ENCODE measurements at places on chromosomes 2 and 18. TPM values are rescaled to one million over a fixed set of nuclear protein-coding genes. Genes with fewer than 3 reads are reported as not detected.

DNA sequence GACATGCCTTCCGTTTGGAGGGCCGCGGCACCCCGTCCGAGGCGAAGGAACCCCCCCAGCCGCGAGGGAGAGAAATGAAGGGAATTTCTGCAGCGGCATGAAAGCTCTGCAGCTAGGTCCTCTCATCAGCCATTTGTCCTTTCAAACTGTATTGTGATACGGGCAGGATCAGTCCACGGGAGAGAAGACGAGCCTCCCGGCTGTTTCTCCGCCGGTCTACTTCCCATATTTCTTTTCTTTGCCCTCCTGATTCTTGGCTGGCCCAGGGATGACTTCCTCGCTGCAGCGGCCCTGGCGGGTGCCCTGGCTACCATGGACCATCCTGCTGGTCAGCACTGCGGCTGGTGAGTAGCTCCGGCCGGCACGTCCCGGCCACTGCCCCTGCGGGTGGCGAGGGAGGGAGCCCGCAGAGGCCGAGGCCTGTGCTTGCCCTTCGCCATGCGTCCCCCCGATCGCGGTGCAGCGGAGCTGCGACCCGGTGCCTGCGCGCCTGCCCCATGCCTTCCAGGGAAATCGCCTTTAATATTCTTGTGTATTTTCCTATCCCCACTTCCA, 1.2 kb downstream of the BMPR2 start:
- no peak for DNase-seq
- peak overlapping the region; percentile 91 for H3K27ac ChIP-seq
- peaks cover 7% of the 10 kb centered on the region for H3K36me3 ChIP-seq
- H3K4me1 ChIP-seq = peaks cover 34% of the 10 kb centered on the region
- peaks cover 10% of the 10 kb centered on the region for H3K27me3 ChIP-seq

DNA sequence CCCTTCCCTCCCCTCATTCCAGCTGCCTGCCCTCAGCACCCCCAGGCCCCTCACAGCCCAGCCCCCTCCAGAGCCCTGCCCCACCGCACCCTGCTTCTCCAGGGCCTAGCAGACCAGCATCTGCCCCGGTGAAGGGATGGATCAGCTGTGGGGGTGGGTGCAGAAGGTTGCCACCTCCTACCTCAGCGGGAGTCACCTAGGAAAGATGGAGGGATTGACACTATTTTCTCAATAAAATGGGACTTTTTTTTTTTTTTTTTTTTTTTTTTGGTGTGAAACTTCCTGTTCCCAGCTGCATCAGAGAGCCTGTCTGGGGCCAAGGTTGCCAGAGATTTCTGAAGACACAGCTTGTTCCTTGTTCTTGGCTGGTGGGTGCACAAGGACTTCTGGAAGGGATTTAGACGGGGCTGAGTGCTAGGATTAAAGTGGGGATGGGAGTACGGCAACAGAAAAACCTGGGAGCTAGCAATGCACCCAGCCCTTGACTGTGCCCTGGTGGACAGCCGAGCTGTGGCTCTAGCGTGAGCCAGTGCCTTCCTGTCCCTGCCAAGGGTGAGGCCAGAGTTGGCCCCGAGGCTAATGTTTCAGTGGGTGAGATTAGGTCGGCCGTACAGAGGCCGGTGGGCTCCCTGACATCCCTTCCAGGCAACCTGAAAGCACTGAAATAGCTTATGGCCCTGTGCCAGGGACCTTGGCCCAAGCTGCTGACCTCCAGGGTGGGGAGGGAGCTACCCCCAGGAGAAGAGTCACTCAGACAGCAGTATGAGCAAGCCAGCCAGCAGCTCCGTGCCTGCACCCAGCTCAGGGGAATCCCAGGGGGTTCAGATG, 4.6 kb downstream of the B3GNT7 start:
- no peak overlapping the region for H3K27ac ChIP-seq
- H3K4me1 ChIP-seq = peaks cover 2% of the 10 kb centered on the region
- peaks cover 14% of the 10 kb centered on the region for H3K27me3 ChIP-seq
- no peak for DNase-seq

DNA sequence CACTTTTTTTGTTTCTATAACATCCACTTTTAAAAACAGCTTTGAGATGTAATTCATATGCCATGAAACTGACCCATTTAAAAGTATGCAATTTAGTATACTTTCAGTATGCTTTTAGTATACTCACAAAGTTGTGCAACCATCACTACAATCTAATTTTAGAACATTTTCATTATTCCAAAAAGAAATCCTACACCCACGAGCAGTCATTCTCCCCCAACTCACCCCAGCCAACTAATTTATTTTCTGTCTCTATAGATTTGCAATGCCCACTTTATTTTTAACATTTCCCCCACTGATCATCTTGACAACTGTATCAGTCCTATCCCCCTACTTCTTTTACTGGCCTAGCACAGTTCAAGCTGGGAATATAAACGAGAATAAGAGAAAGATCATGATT, 39.1 kb downstream of the FAM98A start:
- H3K4me3 ChIP-seq = no peak overlapping the region
- DNase-seq = no peak
- peaks cover 9% of the 10 kb centered on the region for H3K36me3 ChIP-seq
- H3K27me3 ChIP-seq = no peaks in the 10 kb centered on the region
- no peak overlapping the region for H3K27ac ChIP-seq
- peaks cover 4% of the 10 kb centered on the region for H3K4me1 ChIP-seq

DNA sequence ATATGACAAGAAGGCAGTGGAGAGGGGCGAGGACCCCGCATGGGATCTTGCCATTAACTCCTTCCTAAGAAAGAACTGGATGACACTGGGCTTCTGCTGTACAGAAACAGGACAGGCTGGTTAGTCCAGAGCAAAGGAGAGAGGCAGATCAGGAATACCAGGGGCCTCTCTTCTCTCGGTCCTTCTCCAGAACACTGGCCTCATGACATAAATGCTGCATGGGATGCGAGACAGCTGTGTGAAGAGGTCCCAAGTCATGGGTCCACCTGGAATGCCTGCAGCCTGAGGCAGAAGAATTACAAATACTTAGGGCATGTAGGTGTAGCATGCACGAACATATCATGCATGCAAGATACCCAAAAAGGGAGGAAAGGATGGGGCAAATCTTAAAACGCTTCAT, 9.1 kb downstream of the MBOAT2 start:
- peaks cover under 1% of the 10 kb centered on the region for H3K4me1 ChIP-seq
- H3K4me3 ChIP-seq = no peak overlapping the region
- no peak for DNase-seq
- H3K36me3 ChIP-seq = no peaks in the 10 kb centered on the region
- no peak overlapping the region for H3K27ac ChIP-seq

- peaks cover 5% of the 10 kb centered on the region for H3K4me1 ChIP-seq
- no peak for DNase-seq
- no peak overlapping the region for H3K27ac ChIP-seq
- peaks cover 13% of the 10 kb centered on the region for H3K27me3 ChIP-seq
- no peak overlapping the region for H3K4me3 ChIP-seq
Observed at GRCh38 chr2:12762976-12763375, 46.2 kb downstream of the TRIB2 start.

DNA sequence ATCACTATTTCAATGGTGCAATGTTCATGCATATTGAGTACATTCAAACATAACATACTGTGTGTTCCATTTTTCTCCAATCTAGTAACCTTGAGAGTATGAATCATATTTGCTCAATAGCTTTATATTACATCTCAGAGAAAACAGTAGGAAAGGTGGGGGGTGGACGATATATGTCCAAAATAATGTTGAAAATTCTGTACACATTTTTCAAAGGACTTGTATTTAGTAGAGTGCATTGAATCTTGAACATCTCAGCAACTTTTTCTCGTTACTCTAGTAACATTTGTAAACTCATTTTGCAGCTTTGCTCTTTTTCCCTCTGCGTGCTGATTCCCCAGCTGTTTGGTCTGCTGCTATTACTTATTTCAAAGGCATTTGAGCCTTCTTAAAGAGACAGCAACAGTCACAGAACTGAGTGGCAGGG, 1487.0 kb downstream of the LRP1B start:
- H3K27me3 ChIP-seq = no peaks in the 10 kb centered on the region
- H3K4me1 ChIP-seq = no peaks in the 10 kb centered on the region
- H3K4me3 ChIP-seq = no peak overlapping the region
- DNase-seq = no peak
- H3K36me3 ChIP-seq = no peaks in the 10 kb centered on the region
- H3K27ac ChIP-seq = no peak overlapping the region

GRCh38 chr2:67571785-67572718, 174.9 kb downstream of the ETAA1 start:
- H3K4me3 ChIP-seq = no peak overlapping the region
- no peaks in the 10 kb centered on the region for H3K36me3 ChIP-seq
- H3K27me3 ChIP-seq = no peaks in the 10 kb centered on the region
- H3K4me1 ChIP-seq = no peaks in the 10 kb centered on the region
- DNase-seq = no peak

GRCh38 chr2:238502088-238502810, 75.5 kb downstream of the ASB1 start:
- H3K36me3 ChIP-seq = no peaks in the 10 kb centered on the region
- no peak overlapping the region for H3K27ac ChIP-seq
- no peaks in the 10 kb centered on the region for H3K4me1 ChIP-seq
- no peaks in the 10 kb centered on the region for H3K27me3 ChIP-seq

DNA sequence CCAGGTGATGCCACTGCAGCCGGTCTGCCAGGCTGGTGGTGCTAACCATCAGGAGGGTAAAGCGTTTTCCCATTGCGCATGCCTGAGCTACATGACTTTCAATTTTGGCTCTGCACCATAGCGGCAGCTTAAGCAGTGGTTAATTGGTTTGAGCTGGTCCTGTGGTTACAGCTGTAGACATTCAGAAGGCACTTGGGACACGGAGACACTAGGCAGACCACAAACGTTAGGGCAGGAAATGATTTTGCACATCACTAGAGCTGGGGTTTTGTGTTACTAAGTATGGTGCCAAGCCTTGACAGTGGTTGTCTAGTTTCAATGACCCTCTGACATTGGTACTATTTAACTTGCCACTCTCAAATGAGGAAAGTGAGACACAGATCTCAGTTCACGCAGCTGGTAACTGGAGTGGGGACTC, 28.9 kb upstream of the CNOT11 start:
- DNase-seq = peak; percentile 72
- H3K4me3 ChIP-seq = peak overlapping the region; percentile 12
- H3K36me3 ChIP-seq = peaks cover 21% of the 10 kb centered on the region
- peaks cover 21% of the 10 kb centered on the region for H3K4me1 ChIP-seq

- no peak overlapping the region for H3K4me3 ChIP-seq
- no peaks in the 10 kb centered on the region for H3K36me3 ChIP-seq
- no peaks in the 10 kb centered on the region for H3K27me3 ChIP-seq
- H3K27ac ChIP-seq = no peak overlapping the region
- no peak for DNase-seq
- H3K4me1 ChIP-seq = peaks cover 3% of the 10 kb centered on the region
Observed at GRCh38 chr2:238143239-238143951, 4.9 kb downstream of the KLHL30 start.

GRCh38 chr2:65640793-65641103, 208.3 kb upstream of the SPRED2 start:
- no peak for DNase-seq
- peaks cover 3% of the 10 kb centered on the region for H3K4me1 ChIP-seq
- H3K4me3 ChIP-seq = no peak overlapping the region
- H3K36me3 ChIP-seq = no peaks in the 10 kb centered on the region

DNA sequence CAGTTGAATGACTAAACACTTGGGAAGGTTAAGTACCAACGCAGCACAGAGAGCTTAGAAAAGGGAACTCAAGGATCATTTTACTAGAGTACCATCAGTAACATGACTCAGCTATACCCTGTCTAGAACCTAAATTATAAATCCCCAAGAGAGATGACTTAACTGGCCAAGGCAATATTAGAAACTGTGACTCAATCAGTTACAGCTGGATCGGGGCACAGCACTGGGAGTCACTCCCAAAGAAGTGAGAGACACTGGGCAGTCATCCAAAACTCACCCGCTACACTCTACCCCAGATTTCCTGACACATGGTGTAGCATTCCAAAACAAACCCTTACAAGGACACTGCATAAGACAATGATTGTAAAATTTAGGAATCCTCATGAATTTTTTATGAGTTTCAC, 17.7 kb downstream of the IWS1 start:
- peaks cover 46% of the 10 kb centered on the region for H3K4me1 ChIP-seq
- H3K27me3 ChIP-seq = no peaks in the 10 kb centered on the region
- no peak for DNase-seq
- H3K36me3 ChIP-seq = peaks cover 58% of the 10 kb centered on the region

GRCh38 chr18:22226801-22227200, 57.4 kb downstream of the GATA6 start:
- H3K27me3 ChIP-seq = peaks cover 2% of the 10 kb centered on the region
- no peak for DNase-seq
- no peaks in the 10 kb centered on the region for H3K4me1 ChIP-seq
- no peak overlapping the region for H3K27ac ChIP-seq

- no peak overlapping the region for H3K4me3 ChIP-seq
- DNase-seq = no peak
- H3K27me3 ChIP-seq = no peaks in the 10 kb centered on the region
- peaks cover 40% of the 10 kb centered on the region for H3K4me1 ChIP-seq
- H3K36me3 ChIP-seq = peaks cover 28% of the 10 kb centered on the region
Observed at GRCh38 chr2:26355038-26355995, 8.7 kb upstream of the ADGRF3 start.

- no peak overlapping the region for H3K4me3 ChIP-seq
- peaks cover 62% of the 10 kb centered on the region for H3K27me3 ChIP-seq
- peaks cover 4% of the 10 kb centered on the region for H3K4me1 ChIP-seq
- no peak overlapping the region for H3K27ac ChIP-seq
Observed at GRCh38 chr2:235669983-235670962, 176.4 kb downstream of the AGAP1 start.

DNA sequence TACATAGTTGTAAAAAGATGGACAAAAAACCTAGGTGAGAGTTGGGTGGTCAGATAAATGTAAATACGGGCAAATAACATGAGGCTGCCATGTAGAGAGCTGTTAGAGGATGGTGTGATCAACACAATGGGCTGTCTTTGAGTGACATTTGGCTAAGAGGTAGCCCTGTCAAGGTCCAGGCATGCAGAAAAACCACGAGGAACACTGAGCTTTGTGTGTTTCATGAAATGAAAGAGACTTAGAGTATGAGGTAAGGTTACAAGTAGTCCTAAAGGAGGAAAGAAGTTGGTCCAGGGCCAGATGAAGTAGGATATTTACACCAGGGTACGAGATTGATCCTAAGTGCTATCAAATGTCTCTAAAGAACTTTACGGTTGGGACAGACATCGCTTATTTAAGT, 160.9 kb downstream of the RDH14 start:
- H3K4me3 ChIP-seq = no peak overlapping the region
- no peaks in the 10 kb centered on the region for H3K4me1 ChIP-seq
- no peaks in the 10 kb centered on the region for H3K36me3 ChIP-seq
- H3K27me3 ChIP-seq = peaks cover 11% of the 10 kb centered on the region

Gene DOK1
- total RNA-seq = 34.4 TPM

Gene C2orf80
- not detected for total RNA-seq

Gene OTOF
- total RNA-seq = 12.3 TPM

Gene POTEC
- not detected for total RNA-seq

Gene PLGLB2
- total RNA-seq = 3.5 TPM

Gene RUFY4
- 2.1 TPM for total RNA-seq

Gene GREB1L
- not detected for total RNA-seq

Data from activated CD4-positive, alpha-beta T cell treated with anti-CD3 and anti-CD28 coated beads, Interleukin-2, amount 10 ng/mL, durations not matched to agents 7 days and 5 days (primary cell).